Cardiac septum (tissue), 1 donor: ENCODE measurements at places on chromosomes 7 and 10. TPM values are rescaled to one million over a fixed set of nuclear protein-coding genes. Genes with fewer than 3 reads are reported as not detected.

The ODAD2 gene
- total RNA-seq, result 0.83 TPM

The DENND2A gene
- 7.2 TPM for total RNA-seq

The CC2D2B gene
- 1.5 TPM for total RNA-seq

The STAM gene
- 40.8 TPM for total RNA-seq

The SDK1 gene
- total RNA-seq, result 0.32 TPM

The GPR15LG gene
- total RNA-seq, result not detected

The GALNT17 gene
- 60.6 TPM for total RNA-seq

The TNS3 gene
- 29.0 TPM for total RNA-seq

GRCh38 chr7:44063894-44064651 lies 1.3 kb downstream of the PGAM2 start:
- DNase-seq, result peak; percentile 74

GRCh38 chr10:117215079-117215478 lies 17.8 kb downstream of the KCNK18 start:
- no peak for DNase-seq

- no peak for DNase-seq
Measured at GRCh38 chr7:25906003-25906402, 246.0 kb upstream of the NFE2L3 start.

DNA sequence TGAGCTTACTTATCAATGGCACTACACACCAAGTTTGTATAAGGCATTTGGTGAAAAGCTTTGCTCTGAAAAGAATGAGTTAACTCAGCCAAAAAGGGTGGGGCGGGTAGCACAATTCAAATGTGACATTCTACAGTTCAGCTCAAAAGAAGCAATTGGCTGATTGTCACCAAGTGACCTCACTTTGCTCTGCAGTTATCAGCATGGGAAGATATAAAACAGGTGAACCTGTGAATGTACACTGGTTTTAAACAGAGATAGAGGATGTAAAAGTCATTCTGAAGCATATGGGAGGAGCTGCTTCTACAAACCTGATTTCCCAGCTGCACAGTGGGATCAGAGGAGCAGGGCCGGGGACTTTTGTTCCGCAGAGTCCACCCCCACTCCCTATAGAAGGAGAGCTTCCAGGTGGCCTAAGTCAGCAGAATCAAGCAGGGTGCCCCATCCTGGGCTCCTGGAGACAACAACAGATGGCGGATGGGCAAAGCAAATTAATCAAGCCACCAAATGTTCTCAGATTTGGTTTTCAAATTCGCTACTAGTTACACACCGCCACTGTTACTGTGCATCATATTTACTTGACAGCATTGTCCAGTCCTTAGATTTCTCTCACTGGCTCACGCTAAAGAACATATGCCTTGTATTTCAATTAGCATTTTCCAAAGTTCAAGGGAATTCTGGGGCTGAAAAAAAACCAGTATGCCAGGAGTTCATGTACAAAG lies 27.5 kb upstream of the NPVF start:
- no peak for DNase-seq

DNA sequence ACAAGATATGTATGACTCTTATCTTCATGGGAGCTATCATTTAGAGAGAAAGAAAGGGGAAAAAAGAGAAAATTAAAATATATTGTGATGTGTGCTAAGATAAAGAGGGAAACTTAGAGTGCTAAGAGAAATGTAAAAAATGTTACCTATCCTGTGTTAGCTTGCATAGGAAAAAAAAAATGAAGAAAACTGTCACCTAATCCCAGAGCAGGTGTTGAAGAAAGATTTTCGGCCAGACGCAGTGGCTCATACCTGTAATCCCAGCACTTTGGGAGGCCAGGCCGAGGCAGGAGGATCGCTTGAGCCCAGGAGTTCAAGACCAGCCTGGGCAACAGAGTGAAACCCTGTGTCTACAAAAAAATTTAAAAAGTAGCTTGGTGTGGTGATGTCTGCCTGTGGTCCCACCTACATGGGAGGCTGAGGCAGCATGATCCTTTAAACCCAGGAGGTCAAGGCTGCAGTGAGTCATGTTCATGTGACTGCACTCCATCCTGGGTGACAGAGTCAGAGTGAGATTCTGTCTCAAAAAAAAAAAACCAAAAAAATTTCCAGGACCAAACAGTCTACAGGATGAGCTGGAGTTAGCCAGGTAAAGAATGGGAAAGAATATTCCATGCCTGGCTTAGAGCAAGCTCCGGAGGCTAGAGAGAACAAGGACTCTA lies 2.4 kb upstream of the MKLN1 start:
- DNase-seq, result no peak

- DNase-seq, result no peak
Measured at GRCh38 chr10:132122939-132123445, 57.2 kb downstream of the JAKMIP3 start.

- DNase-seq, result peak; percentile 73
Measured at GRCh38 chr7:71636329-71636728, 504.4 kb downstream of the GALNT17 start.

GRCh38 chr10:69389827-69390490 lies 26.8 kb downstream of the TACR2 start:
- DNase-seq, result no peak

DNA sequence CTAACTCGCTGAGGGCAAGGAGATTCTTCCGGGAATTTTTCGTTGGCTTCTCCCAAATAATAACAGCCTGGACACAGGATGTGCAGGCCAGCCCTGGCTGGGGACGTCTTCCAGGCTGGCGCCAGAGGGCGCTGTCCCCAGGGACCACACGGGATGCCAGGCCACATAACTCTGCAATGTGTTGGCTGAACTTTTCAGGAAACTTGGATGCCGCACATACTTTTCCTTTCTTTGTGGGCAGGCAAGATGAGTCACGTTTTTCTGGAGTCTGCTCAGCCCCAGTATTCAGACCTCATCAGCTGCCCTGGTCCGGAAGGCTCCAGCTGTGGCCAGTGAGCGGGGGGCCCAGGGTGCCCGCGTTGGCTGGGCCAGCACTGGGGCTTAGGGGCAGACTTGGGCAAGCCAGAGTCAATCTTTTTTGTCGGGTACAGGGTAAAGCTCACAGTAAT lies 122.7 kb downstream of the PRKAG2 start:
- peak; percentile 86 for DNase-seq

- DNase-seq, result no peak
Measured at GRCh38 chr7:6234384-6234783, 38.0 kb downstream of the CYTH3 start.

DNA sequence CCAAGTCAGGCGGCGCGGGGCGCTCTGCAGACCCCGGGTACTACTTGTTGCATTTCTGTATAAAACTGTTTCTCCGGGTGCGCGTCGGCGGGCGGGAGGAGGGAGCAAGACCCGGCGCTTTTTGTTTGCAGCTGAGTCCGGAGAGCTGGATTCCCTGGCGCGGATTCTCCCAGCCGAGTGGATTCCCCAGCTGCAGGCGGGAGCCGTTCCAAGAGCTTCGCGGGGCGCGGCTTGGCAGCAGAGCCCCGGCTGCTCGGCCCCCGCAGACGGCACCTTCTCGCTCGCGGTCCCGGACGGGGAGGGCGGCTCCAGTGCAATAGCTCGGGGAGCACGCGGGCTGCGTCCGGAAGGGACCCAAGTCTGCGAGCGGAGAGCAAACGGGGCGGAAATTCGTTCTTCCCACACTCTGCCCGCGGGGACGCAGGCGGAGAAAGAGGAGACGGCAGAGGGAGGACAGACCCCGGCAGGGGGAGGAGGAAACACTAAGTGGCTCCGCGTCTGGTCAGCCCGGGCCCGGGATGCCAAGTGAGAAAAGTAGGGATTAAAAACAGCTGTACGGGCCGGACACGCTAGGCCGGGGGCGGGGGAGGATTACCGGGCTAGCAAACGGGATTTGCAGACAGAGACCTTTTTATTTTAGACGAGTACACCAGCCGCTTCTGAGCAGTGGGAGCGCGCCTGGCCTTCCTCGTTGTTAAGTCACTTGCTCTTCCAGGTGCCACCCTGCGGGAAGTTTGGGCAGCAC lies at the start of gene TRIL:
Gene TRIL (minus strand): TSS at position 96 of the 745 bp plus-strand sequence. CDS start 284 bp downstream, outside the sequence.
- peak; percentile 88 for DNase-seq

DNA sequence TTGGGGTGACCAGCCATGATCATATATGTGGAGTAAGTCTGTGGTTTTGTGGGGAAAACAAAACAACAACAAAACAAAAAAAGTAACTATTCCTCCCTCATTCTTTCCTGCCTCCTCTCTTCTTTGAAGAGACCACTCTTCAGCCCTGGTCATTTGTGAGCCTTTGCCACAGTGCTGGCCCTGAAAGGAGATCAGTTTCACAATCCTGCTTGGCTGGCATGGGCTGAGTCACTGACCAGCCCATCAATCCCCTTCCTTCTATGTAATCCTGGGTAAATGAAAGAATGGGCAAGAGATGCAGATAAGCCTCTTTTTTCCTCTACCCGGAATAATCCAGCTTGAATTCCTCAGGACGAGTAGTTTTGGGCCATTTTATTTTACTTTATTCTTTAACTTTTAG lies 13.6 kb downstream of the CSTF2T start:
- DNase-seq, result no peak

DNA sequence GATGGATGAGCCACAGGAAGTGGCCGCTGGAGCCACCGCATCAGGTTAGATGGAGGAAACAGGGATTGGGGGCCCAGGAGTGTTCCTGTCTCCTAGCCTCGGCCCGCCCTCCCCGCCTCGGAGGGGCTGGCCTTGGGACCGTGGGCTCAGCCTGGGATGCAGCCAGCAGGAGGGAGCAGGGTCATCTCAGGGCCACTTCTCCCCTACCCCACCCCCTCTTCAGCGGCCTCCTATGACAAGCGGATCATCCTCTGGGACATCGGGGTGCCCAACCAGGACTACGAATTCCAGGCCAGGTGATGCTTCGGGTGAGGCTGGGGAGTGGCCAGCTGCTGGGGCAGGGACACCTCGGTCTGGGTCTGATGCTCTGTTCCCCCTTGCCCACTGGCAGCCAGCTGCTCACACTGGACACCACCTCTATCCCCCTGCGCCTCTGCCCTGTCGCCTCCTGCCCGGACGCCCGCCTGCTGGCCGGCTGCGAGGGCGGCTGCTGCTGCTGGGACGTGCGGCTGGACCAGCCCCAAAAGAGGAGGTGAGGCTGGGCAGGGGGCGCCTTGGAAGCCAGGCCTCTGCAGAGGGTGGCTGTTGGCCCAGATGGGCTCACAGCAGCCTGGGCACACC lies 4.7 kb downstream of the LRWD1 start:
- peak; percentile 63 for DNase-seq

GRCh38 chr10:1377231-1377630 lies 321.0 kb downstream of the WDR37 start:
- DNase-seq, result peak; percentile 20

- DNase-seq, result peak; percentile 76
Measured at GRCh38 chr7:87600130-87601124, at the start of gene ABCB1. Gene ABCB1 (minus strand): TSS chr7:87600884. CDS start chr7:87600184, 700 bp downstream.

DNA sequence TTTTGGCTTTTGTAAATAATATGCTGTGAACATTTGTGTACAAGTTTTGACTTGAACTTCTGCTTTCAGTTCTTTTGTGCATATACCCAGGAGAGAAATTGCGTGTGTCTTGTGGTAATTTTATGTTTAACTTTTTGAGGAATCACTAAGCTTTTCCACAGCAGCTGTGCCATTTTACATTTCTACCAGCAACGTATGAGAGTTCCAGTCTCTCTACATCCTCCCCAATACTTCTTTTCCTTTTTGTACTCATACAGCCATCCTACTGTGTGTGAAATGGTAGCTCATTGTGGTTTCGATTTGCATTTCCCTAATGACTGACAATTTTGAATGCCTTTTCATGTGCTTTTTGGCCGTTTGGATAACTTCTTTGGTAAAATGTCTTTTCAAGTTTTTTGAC lies 66.3 kb upstream of the INHBA start:
- DNase-seq, result no peak

DNA sequence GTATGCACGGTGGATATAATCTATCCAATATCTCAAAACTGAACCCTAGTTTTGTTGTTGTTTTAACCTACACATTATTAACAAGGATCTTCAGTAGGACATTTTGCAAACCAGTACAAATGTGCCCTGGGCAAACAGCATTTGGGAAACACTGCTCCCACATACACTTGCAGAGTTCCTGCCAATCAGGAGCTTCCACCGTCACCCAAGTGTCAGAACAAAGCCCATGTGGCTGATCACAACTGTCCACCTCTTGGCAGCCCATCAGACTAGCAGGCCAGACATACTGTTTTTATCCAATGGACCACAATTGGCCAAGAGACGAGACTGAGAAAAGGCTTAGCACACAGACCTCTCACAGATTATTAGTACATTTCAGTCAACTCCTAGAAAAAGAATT lies 200.4 kb downstream of the FAM107B start:
- DNase-seq, result no peak

- DNase-seq, result no peak
Measured at GRCh38 chr10:131160219-131160875, 151.2 kb downstream of the TCERG1L start.

- no peak for DNase-seq
Measured at GRCh38 chr10:75291805-75292204, 56.0 kb upstream of the COMTD1 start.

DNA sequence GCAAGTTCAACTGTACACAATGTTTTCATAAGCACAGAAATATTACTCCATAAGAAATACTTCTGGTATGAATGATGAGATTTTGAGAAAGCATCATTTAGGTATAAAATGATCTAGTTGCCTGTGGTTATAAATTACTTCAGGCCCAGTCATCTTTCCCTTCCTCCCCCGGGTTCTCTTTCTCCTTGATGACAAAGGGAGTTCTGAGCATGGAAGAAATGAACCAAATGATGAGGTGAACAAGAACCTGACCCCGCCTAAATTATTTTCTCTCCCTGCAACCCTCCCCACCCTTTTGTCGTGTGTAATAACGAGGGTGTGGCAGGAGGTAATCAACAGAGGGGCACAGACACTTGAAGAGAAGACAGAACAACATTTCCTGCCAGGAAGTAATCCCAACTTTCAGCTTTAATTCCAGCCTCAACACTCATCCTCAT lies 319.6 kb upstream of the SP8 start:
- no peak for DNase-seq

- DNase-seq, result no peak
Measured at GRCh38 chr7:127258111-127258510, 5.4 kb upstream of the GRM8 start.

- DNase-seq, result no peak
Measured at GRCh38 chr7:18494821-18495408, 634 bp upstream of the HDAC9 start.

DNA sequence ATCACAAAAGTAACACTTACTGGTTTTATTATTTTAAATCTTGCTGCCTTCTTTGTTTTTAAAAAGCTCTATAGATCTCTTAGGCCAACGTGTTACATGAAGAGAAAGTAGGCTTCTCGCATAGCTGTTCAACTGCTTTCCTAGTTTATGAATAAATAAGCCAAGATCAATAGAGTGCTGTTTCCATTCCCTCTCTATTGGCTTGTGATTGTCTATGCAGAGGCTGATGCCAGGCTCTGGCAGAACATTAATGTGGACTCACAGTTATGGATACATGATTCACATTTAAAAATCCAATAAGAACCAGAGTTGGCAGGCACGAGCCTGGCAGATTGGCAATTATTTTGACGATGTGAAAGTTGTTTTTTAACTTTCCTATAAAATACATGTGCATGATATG lies 137.5 kb downstream of the GNAT3 start:
- DNase-seq, result no peak

GRCh38 chr10:133245439-133246235 lies 8.0 kb downstream of the VENTX start:
- DNase-seq, result no peak

- DNase-seq, result no peak
Measured at GRCh38 chr10:71522442-71523144, 125.9 kb downstream of the CDH23 start.
